ENCODE measurements at places on chromosomes 2 and 18. TPM values are rescaled to one million over a fixed set of nuclear protein-coding genes. Genes with fewer than 3 reads are reported as not detected.
A peak's percentile ranks its signal among the peaks of the same experiment; 100 is the strongest.

GRCh38 chr2:11745613-11746375 is 638 bp upstream of the LPIN1 start:
- no peak for DNase-seq

GRCh38 chr18:59306640-59307039 is 11.8 kb downstream of the CPLX4 start:
- DNase-seq: no peak

GRCh38 chr2:24117902-24118301 is 5.2 kb downstream of the PFN4 start:
- no peak for DNase-seq

DNA sequence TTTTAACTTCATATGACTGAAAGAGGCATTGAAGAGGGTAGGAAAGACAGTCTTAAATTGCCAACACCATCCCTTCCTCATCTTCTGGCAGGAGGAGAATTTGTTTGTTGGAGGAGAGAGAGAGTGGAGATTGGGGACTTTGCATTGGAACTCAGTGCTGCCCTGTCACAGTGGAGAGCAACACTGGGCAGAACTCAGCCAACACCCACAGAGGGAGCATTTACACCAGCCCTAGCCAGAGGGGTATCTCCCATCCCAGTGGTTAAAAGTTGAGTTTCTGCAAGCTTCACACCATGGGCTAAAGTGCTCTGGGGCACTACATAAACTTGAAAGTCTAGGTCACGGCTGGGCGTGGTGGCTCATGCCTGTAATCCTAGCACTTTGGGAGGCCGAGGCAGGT is 174.1 kb downstream of the ANKRD30B start:
- DNase-seq: no peak

DNA sequence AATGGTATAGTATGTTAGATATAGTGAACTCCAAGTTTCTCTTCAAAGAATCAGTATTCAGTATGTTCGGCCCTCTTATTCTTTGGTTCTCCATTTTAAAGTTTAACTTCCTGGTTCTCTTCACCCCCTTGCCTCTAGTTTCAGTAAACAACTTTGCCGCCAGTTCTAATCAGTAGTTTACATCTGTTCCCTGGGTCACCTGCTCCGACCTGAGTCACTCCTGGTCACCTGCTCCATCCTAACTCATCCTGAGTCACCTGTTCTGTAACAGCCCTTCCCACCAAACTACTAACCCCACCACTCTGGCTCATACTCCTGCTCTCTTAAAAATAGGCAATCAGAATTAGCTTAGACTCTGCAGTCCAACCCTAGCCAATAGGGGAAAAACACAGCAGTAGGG is 23.7 kb upstream of the TEX51 start:
- DNase-seq: no peak

GRCh38 chr18:79314838-79315388 is 80.8 kb upstream of the NFATC1 start:
- no peak for DNase-seq

DNA sequence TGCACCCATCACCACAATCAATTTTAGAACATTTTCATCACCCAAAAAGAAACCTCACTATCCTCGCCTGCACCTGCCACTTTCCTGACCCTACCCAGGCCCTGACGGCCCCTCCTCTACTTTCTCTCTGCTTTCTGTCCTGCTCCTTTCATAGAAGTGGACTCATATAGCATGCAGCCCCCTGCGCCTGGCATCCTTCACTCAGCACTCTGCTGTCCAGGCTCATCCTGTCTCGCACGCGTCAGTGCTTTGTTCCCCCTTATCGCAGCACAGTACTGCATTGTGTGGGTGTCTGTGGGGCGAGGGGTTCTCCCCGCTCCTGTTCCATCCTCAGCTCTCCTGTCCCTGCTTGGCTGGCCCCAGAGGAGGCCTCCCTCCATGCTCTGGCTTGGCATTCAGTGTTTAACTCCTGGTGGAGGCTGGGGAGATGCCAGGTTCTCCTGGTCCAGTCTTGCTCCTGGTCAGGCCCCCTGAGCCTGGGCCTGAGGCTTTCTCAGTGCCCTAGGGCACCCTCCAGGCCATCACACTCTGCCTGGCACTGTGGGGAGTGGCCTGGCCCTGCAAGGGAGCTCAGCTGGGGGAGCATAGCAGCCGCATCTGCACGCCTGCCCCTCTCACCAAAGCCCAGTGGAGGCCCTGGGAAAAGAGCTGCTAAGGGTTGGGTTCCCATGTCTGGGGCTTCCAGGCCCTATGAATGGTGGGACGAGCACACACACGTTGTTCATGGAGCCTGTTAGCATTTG is 6.6 kb upstream of the TUBB6 start:
- DNase-seq: no peak

DNA sequence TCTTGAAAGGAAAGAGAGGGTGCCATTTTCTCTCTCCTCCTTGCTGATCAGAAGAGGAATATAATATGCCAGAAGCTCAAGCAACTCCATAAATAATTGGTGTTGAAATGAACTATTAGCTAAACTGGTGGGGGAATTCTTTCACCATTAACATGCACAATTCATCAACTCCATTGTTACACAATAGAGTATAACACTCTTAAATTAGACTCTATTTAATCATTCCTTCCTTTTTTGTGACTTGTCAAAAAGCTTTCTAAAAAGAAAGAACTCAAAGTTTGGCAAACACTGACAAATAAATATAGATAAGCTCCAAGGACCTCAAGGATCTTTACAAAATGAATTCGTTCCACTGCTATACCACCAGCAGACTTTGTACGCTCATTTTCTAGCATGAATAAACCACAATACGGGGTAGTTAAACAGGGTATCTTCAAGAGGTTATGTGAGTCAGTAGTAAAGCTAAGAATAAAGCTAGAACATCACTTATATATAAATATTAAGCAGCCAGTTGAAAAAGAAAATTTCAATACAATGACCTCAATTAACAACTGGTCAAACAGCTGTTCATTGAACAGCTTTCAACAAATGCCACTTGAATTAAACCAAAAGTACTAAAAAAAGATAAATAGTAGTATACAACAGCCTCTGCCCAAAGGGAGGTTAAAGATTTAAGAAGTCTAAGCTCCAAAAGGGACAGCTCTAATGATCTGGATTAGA is 6.4 kb downstream of the TRAK2 start:
- DNase-seq: no peak

DNA sequence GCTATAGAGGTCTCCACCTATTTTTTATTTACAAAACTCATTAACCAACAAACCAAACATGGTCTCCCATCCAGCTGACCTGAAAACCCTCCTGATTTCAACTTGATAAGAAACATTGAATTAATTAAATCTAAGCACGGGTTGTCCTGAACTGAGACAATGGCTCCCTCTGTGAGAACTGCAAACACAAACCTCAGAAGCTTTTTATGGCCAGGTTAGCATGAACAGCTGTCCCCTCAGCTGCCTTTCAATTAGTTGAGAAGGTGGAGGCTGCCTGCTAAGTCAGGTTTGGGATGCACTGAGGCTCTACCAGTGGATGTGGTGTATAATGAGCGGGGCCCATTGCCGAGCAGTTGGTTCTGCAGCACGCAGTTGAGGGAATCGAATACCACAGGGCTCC is 258.5 kb upstream of the DDX18 start:
- DNase-seq: no peak

- no peak for DNase-seq
Measured at GRCh38 chr2:230861552-230862255, 3.0 kb upstream of the ITM2C start.

GRCh38 chr18:55186588-55186987 is 227.3 kb upstream of the CCDC68 start:
- DNase-seq: no peak

The AGXT gene
- not detected for total RNA-seq

The ARMC9 gene
- 43.5 TPM for total RNA-seq

GRCh38 chr2:204197336-204198005 is 260.9 kb downstream of the ICOS start:
- no peak for DNase-seq

The SRBD1 gene
- total RNA-seq: 18.8 TPM

DNA sequence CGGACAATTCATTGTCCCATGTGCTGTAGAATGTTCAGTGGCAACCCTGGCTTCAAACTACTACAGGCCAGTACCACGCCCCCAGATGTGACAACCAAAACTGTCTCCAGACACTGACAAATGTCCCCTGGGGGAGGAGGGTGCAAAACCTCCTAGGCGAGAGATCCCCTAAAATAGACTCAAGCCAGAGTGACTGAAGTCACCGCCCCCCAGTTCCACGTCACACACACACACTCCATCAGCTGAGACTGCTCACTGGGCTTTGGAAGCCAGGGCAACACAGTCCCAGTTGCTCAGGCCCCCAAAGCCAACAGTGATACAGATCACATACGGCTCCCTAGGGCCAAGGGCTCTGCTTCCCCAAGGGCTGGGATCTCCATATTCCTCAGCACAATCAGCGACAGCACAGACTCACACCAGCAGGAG is 19.1 kb downstream of the HDAC4 start:
- no peak for DNase-seq

DNA sequence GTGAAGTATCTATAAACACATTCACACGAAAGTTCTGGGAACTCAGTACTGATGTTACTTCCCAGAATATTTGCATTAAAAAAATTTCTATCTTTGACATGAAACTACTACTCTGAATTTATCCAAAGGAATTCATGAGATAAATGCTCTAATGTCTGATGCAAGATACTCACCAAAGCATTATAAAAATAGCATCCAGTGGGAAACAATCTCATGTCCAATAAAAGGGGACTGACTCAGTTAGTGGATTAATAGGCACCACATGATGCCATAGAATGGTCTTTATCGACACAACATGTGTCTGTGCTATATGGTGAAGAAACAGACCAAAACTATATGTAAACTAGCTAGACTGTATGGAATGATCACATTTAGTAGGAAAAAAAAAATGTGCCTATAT is 33.9 kb downstream of the LAMA3 start:
- no peak for DNase-seq

The OR6B2 gene
- total RNA-seq: not detected

- peak; percentile 50 for DNase-seq
Measured at GRCh38 chr2:224151161-224151560, 112.1 kb upstream of the SERPINE2 start.

The TLX2 gene
- total RNA-seq: 0.19 TPM

DNA sequence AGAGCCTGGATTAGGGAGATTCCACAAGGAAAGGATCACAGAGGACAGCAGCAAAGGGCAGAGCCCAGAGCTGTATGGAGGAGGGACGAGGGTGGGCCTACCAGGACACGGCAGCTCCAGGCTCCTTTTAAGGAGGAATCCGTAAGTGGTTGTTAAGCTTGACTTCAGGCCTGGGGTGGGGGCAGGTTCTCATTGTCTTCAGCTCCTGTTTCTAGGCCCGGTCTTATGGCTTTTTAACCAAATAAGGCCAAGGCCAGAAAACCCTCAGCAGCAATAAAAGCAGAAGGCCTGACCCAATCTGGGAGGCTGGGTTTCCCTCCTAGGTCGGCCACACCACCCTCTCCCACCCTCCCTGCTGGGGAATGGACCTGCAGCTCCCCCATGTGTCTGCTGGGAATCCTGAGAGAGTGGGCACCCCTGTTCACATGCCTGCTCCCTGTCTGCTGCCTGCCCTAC is 111.2 kb downstream of the PLB1 start:
- no peak for DNase-seq

DNA sequence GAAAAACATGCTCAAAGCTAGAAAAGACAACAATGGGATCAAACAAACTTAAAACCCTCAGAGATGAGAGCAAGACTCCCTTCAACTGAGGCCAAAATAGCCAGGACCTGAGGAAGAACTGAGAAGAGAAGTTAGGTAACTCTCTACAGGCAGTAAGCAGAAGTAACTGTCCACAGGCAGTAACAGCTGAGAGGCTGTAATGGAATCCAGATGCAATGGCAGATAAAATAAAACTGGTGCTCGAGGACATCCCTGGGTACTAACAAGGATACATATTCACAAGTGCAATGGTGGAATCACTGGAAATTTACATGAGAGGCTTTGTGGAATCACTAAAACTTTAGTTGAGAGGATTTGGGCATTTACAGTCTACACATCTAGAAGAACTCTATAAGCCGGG is 30.4 kb upstream of the C2orf66 start:
- DNase-seq: no peak

DNA sequence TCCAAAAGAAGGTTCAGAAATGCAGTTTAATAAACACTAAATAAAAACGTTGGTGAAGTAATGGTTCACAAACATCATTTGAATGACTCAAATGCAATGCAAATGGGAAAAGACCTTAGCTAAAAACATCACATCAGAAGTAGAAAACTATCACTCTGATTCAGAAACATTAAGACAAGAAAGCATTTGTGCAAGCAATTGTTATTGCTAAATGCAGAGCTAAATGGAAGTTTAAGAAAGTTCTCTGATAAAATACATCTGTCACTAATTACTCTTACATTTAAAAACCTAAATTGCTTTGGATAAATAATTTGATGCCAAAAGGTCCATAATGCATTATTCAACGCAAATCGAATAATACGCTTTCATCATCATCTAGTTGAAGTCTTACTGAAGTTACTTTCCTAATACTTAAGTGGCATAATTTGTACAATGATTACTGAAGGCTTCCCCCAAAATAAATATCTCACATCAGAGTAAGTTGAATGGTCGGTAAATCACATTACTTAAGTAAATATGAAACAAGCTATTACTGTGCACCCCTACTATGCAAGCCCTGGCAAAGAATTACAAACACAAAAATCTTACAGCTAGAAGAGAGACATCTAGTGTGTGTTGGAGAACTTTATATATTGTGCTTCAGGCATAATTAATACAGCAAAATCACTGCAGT is 105.7 kb upstream of the KCTD1 start:
- no peak for DNase-seq

GRCh38 chr18:11587432-11587831 is 22.0 kb upstream of the SLC35G4 start:
- DNase-seq: no peak

- DNase-seq: no peak
Measured at GRCh38 chr2:197140045-197140444, 170.5 kb downstream of the ANKRD44 start.

DNA sequence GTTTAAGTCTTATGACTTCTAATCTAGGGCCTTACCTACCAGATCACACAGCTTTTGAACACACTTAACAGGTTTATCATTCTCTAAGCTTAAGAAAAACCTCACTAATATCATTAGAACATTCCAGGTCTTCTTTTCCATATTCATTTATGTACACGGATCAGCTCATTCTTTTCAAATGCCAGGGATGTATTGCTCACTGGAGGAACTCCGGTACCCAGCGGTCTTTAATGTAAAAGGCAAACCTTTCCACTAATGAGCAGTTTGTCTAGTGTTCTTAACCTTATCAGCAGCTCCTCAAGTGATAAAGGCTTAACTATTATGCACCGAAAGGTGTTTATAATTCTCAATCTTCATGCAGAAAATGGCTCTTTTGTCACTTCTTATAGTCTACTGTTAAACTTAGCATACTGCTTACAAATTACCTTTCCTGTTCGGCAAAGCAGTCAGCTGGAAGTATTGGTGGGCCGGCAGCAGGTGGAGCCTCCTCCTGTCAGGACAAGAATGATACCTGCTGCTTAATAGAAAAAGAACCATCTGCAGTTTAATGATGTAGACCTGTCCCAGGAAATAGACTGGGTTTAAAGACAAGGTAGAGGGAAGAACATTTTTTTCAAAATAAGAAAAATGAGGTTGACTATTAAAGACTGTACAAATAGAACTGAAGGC is 142.7 kb downstream of the FIGN start:
- DNase-seq: no peak

- no peak for DNase-seq
Measured at GRCh38 chr18:45512363-45512953, 102.8 kb upstream of the SLC14A2 start.

Data from mammary epithelial cell (primary cell).